ENCODE measurements at places on chromosomes 4 and X. TPM values are rescaled to one million over a fixed set of nuclear protein-coding genes. Genes with fewer than 3 reads are reported as not detected.

The GLRA3 gene
- total RNA-seq, result not detected

The SPANXC gene
- total RNA-seq, result not detected

The ASB11 gene
- total RNA-seq, result not detected

DNA sequence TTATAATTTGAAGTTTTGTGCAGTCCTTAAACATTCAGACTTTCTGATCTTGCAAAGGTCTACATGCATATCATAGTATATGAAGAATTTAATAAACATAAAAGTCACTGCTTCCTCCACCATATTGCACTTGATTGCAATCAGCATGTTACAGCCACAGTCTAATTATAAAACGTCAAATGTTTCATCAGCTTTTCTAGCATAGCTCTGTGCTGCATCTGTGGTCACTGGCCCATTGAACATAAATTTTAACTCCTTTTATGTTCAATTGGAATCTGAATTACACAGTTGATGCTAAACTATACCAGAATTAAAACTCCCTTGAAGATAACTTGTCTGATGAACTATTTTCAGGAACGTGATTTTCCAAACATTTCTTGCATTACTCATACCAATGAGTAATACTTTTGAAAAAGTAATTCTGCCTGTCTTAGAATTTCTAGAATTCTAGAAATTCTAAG lies 329.1 kb downstream of the GALNTL6 start:
- H3K4me1 ChIP-seq, result no peaks in the 10 kb centered on the region
- no peaks in the 10 kb centered on the region for H3K36me3 ChIP-seq
- no peaks in the 10 kb centered on the region for H3K27me3 ChIP-seq
- no peak overlapping the region for H3K27ac ChIP-seq
- DNase-seq, result no peak
- H3K4me3 ChIP-seq, result no peak overlapping the region

GRCh38 chr4:5387457-5387856 lies 320.9 kb downstream of the EVC2 start:
- no peaks in the 10 kb centered on the region for H3K4me1 ChIP-seq
- no peak overlapping the region for H3K27ac ChIP-seq
- no peak for DNase-seq
- H3K27me3 ChIP-seq, result no peaks in the 10 kb centered on the region

GRCh38 chr4:173374588-173374987 lies 3.8 kb downstream of the SAP30 start:
- no peak for DNase-seq
- peaks cover 9% of the 10 kb centered on the region for H3K4me1 ChIP-seq
- H3K36me3 ChIP-seq, result peaks cover 18% of the 10 kb centered on the region
- H3K4me3 ChIP-seq, result no peak overlapping the region
- no peak overlapping the region for H3K27ac ChIP-seq

DNA sequence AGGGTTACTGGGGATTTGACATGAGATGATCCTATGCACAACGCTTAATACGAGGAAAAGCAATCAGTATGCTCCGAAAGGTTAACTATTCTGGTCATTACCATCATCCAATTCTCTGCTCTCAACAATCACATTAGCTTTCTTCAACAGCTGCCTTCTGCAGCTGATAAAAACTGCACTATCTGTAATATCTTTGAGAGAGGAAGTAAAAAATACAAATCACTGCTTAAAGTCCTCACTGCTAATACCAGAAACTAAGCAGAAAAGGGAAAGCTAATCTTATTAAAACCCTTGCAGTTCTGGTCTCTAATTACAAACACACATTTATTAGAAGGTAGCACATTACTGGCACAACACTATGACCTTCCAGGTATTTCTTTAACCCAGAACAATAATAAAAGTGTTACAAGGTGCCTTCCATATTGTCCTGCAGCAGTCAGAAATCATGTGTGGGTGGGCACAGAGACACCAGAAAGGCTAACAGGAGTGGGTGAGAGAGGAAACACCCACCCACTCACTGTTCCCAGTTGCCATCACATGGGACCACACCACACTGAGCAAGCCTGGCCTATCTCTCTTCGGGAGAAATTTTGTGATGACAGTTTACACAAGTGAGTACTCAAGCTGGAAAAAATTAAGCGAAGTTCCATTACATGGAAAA lies 71.0 kb downstream of the RELL1 start:
- H3K27me3 ChIP-seq, result no peaks in the 10 kb centered on the region
- H3K36me3 ChIP-seq, result peaks cover 31% of the 10 kb centered on the region
- no peak overlapping the region for H3K4me3 ChIP-seq
- no peak overlapping the region for H3K27ac ChIP-seq
- H3K4me1 ChIP-seq, result no peaks in the 10 kb centered on the region
